ENCODE measurements at places on chromosomes 7 and 10. TPM values are rescaled to one million over a fixed set of nuclear protein-coding genes. Genes with fewer than 3 reads are reported as not detected.

DNA sequence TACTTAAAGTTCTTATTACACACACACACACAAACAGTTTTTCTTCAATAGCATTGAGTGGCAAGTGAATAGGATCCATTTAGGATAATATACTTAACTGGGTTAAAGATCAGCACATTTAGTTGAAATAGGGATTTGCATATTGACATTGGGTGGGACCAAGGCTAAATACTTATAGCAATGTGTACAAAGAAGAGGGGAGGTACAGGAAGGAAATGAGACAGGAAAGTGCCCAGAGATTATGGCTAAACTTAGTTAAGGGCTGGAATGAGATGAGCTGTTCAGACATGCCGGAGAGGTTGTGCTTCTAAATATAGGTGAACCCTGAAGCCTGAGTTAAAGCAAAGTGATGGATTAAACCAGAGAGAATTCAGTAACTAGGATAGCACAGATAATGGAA is 95.1 kb downstream of the LSMEM1 start:
- no peak for DNase-seq

DNA sequence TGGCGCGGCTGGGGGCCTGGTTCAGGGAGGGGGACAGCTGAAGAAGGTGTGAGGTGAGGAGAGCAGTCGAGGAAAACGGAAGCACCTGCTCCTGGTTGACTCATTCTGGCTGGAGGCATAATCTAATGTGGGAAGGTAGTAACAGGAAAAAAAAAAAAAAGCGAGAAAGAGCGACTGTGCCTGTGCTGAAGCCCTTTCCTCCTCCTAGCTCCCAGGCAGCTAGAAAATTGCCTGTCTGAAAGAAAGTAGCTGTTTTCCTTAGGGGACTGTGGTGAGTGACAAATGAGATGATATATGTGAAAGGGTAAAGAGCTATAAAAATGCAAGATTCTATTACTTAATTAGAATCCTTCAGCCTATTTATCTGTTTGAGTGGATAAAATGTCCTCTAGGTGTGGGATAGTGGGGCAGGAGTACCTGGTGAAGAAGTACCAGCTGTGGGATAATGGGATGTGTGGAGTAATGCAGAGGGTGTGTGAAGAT is 4.9 kb upstream of the MEST start:
- no peak for DNase-seq

- DNase-seq = no peak
Observed at GRCh38 chr7:144057954-144058353, 9.2 kb downstream of the OR2A5 start.

DNA sequence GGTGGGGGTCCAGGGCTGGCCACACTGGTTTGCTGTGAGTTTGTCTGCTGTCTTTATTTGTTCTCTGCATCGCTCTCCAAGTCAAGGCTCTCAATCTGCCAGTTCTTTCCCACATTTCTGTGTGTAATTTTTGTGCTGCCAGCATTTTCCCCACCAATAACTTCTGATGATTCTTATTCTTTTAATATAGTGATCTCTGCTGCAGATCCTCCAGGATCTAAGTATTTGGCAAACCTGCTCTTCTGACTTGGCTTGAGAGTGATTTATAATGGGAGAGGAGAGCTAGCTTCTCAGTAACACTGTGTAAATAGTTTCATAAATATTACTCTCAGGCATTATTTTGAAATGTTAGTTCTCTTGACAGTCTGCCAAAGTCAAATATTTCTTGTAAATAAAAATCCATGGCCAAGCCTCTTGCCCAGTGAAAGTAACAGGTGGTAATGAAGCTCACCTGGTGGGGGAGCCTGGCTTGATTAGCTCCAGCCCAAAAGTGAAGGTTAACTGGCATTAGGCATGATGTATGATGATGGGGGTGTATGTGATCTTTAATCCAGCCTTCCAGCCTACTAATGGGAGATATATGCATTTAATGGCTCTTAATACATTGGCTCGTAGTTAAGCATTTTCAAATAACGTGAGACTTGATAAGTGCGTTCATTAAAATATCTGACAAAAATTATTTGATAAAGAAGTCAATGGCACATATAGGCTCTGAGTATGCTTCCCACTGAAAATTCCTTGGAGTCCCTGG is 1055.9 kb downstream of the KCNMA1 start:
- DNase-seq = no peak

DNA sequence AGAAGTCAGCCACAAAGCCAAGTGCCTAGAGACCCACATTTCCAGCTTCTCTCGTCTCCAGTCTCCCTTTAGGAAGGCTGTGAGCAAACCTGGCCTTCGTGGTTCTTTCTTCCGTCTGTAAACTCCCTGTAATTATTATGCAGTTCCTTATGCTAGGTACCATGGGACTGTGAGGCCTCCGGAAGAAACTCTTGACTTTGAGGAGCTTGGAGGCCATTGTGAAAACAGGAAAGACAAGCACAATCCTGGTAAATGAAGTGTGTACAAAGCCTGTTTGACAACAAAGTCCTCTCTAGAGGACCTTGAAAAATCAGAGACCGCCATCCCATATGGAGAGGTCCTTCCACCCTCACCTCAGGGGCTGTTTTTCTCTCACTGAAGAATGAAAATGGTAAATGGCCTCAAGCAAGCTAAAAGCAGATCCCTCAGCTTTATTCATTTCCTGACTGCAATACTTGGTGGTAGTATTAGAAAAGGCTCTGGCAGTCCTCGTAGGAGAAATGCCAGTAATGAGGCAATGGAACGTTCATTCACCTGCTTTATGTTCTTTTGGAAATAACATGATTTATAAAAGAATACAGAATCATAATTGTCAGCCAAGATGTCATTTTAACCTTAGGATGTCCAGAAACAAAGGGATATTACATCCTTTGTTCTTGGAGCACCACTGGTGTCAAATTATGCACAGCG is 926.4 kb downstream of the LRMDA start:
- DNase-seq = peak; percentile 29

GRCh38 chr10:89373916-89374711 is 3.7 kb upstream of the IFIT1B start:
- DNase-seq = peak; percentile 90

The STARD3NL gene
- 56.1 TPM for total RNA-seq

The NOBOX gene
- not detected for total RNA-seq
